ENCODE measurements at places on chromosomes 5 and 9.

DNA sequence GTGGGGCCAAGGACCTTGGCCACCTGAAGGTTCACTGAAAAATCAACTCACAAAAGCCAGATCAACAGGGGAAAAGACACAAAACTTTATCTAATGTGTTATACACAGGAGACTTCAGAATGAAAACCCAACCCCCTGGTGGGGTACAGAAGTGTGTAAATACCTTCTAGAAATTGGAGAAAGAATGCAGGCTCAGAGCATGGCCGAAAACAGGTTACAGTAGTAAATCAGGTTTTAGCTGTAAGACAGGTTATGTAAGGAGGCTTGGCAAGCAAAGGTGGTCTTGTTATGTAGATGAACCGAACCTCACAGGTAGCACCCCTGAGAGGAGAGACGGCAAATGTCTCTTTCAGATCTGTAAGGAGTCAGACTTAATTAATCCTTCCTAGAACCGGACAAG lies 10.0 kb downstream of the CEMIP2 start:
- no peak for DNase-seq

GRCh38 chr5:66617991-66618768 lies 22.0 kb downstream of the MAST4 start:
- no peak for DNase-seq

- DNase-seq = peak; percentile 75
Observed at GRCh38 chr5:39217365-39218281, 1.7 kb downstream of the FYB1 start.

DNA sequence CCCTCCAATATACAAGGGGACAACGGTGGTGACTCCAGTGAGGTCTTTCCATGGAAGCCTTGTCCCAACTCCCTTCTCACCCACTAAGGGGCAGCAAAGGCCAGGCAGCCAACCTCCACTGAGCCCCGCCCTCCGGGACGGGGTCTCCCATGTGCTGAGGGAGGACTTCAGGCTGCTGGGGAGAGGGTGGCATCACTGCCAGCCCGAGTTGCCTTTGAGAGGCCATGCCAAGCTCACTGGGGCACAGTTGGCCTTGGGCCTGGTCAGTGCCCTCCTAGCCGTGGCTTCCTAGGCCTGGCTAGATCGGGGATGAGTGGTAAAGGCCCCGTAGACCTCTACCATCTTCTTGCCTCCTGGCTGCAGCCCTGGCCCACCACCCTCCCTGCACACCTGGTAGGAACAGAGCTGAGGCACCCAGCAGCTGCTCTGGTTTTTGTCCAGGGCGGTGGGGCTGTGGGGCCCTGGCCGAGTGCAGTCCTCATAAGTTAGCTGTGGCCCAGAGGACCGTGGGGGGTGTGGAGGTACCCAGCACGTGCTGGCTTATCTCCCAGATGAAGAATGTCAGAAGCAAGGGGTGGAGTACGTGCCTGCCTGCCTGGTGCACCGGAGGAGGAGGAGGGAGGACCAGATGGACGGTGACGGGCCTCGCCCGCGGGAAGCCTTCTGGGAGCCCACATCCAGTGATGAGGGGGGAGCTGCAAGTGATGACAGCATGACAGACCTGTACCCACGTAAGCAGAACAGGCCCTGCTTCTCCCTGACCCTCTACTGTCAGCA lies 3.2 kb downstream of the SURF2 start:
- no peak for DNase-seq

DNA sequence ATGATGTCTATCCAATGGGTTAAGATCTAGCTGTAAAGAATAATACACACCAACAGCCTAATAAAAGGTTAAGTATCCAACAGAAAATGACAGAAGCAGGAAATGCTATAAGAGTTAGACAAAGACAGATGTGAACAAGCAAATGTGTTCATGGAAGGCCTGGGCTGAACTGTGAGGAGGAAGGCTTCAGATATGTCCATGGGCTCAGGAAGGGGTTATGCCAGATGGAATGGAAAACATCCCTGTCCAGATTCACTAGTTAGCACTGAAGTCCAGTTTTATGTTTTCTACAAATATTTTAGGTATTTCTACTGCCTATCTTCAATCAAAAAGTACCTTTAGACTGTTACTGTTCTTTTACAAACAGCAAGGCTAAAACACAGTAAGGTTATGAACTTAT lies 27.1 kb downstream of the ERAP1 start:
- DNase-seq = no peak

DNA sequence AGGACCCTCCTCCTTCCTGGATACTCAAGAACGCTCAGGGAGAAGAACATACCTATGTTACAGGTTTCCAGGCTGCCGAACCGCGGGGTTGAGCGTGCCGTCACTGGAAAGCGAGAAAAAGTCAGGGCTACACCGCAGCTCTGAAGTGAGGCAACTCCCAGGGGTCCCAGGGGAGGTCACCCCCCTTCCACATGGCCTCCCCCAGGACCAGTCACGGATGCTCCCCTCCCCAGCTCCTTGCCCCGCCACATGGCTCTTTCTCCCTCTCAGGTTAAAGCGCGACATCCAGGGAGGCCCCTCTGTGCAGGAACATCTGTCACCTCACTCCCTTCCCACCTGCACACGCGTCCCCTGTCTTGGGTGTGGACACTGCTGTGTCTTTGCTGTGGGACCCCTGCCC lies 44.0 kb upstream of the ZNF354A start:
- no peak for DNase-seq

DNA sequence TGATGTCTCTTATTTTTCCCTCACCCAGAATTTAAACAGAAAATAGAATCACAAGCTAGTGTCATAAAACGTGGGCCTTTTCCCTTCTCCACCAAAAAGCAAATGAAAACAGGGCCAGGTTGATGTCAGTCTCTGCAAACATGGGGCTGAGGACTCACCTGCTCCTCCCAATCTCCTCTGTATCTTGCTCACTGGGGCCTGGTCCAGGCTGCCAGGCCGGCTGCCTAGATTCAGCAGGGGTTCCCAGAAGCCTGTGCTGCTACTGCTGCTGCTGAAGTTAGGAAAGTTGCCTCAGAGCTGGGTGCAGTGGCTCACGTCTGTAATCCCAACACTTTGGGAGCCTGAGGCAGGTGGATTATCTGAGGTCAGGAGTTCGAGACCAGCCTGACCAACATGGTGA lies 84.3 kb downstream of the PCDH1 start:
- DNase-seq = no peak

- DNase-seq = no peak
Observed at GRCh38 chr9:131873335-131873734, 133.5 kb upstream of the RAPGEF1 start.

DNA sequence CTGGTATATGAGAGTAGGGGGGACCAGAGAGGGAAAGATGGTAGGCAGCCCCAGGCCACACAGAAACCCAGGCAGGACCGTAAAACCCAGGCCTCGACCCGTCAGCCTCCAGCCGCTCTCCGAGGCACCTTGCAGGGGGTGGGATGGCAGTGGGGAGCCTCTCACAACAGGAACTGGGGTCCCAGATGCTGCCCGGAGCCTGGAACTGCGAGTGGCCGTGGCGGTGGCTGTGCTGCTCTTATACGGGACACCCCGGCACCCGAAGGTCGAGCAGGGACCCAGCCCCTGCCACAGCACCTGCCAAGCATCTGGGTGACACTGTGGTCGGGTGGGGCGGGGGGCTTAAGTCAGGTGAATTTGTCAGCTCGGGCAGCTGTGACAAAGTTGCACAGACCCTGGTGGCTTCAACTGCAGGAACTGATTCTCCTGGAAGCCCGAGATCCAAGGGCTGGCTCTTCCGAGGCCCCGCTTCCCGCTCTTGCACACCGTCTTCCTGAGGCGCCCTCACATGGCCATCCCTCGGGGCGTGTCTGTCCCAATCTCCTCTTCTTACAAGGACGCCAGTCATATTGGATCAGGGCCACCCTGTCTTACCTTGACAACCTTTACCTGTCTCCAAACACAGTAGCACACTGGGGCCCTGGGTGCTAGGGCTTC lies 47.6 kb upstream of the EGFL7 start:
- DNase-seq = no peak

GRCh38 chr9:81259896-81260295 lies 429.5 kb downstream of the TLE1 start:
- no peak for DNase-seq
